ENCODE measurements at places on chromosomes 7 and 10.

DNA sequence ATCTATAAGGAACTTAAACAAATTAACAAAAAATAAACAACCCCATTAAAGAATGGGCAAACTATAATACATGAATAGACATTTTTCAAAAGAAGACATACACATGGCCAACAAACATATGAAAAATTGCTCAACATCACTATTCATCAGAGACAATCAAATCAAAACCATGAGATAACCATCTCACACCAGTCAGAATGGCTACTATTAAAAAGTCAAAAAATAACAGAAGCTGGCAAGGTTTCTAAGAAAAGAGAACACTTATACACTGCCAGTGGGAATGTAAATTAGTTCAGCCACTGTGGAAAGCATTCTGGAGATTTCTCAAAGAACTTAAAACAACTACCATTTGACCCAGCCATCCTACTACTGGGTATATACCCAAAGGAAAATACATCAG, 280.5 kb downstream of the THSD7A start:
- no peak for DNase-seq

DNA sequence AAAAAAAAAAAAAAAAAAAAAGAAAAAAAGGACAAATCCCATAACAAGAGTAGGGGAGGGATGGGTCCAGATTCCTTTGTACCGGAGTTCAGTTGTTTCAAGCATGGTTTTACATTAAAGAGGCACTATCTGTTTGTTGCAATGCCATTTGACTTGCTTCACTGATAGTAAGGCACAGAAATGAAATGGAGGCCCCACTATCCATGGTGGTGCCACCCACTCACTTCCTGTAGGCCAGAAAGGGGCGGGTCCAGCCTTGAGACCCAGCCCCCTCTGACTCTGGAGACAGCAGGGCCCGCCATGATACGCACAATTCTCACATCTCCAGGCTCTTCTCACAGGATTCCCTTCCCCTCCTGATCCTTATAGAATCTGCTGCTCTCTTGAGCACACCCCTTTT, 100.0 kb downstream of the CLEC2L start:
- no peak for DNase-seq

GRCh38 chr10:88623835-88624234, 37.3 kb downstream of the LIPJ start:
- no peak for DNase-seq

GRCh38 chr10:78920011-78920410, 148.8 kb upstream of the ZMIZ1 start:
- no peak for DNase-seq

GRCh38 chr10:32132357-32132946, 76.2 kb upstream of the KIF5B start:
- DNase-seq: no peak

Measured in CD8-positive, alpha-beta memory T cell (primary cell).